LHCN-M2 (cell line): ENCODE measurements at places on chromosomes 7 and 10.

- no peak for DNase-seq
Observed at GRCh38 chr10:5512881-5513612, 11.7 kb upstream of the CALML3 start.

GRCh38 chr10:110528224-110528996 is 30.7 kb downstream of the DUSP5 start:
- no peak for DNase-seq

GRCh38 chr7:2259480-2259879 is 17.5 kb downstream of the NUDT1 start:
- DNase-seq: no peak

DNA sequence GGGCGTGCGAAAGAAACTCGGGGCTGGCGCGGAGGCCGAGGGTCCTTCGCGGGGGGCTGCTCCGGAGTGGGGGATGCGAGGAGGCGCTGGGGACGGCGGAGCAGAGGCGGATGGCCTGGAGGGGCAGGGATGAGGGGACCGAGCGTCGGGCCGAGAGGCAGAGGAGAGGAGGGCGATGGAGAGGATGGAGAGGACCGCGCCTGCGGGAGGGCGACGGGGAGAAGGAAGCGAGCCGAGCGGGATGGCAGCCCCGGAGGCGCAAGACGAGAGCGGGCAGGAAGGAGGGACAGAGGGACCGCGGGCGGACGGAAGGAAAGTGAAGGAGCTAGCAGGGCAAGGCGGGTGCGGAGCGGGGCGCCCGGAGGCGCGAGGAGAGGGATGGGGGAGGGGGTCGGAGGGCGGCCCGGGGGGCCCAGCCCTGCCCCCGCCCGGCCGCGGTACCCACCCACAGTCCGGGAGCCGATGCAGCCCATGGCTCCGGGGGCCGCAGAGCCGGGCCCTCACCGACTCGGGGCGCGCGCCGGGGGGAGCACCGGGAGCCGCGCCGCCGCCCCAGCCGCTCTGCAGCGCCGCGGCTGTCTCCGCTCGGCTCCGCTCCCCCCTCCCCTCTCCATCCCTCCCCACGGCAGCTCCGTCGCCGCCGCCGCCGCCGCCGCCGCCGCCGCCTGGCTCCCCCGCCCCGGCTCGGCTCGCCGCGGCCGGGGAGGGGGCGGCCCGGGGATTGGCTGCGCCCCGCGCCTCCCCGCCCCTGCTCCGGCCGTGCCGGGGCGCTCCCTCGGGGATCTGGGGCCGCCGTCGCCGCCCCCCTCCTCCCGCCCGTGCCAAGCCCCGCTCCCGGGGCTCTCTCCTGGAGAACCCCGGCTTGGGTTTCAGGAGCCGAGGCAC is at the start of gene FAM131B:
Gene FAM131B, minus strand, starts transcription at position 583 of the 885 bp plus-strand sequence. Its CDS starts 110 bp downstream, at position 473.
- no peak for DNase-seq
